Astrocyte of the spinal cord (primary cell): ENCODE measurements at places on chromosomes 4 and X.
A peak's percentile ranks its signal among the peaks of the same experiment; 100 is the strongest.

- no peak for DNase-seq
Observed at GRCh38 chr4:1593458-1593857, 90.7 kb downstream of the FAM53A start.

DNA sequence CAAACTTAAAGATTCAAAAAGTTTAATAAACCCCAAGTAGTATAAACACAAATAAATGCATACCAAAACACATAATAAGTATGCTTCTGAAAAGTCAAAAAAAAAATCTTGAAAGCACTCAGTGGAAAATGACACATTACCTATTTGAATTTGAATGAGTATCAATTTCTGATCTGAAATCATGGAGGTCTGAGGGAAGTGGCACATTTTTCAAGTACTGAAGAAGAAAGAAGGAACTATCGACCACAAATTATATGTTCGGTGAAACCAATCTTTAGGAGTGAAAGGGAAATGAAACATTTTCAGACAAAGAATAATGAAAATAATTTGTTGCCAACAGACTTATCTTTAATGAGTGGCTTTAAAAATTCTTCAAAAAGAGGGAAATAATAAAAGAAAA, 12.1 kb upstream of the F9 start:
- no peak for DNase-seq

- DNase-seq, result no peak
Observed at GRCh38 chr4:108589961-108590360, 30.4 kb upstream of the RPL34 start.

DNA sequence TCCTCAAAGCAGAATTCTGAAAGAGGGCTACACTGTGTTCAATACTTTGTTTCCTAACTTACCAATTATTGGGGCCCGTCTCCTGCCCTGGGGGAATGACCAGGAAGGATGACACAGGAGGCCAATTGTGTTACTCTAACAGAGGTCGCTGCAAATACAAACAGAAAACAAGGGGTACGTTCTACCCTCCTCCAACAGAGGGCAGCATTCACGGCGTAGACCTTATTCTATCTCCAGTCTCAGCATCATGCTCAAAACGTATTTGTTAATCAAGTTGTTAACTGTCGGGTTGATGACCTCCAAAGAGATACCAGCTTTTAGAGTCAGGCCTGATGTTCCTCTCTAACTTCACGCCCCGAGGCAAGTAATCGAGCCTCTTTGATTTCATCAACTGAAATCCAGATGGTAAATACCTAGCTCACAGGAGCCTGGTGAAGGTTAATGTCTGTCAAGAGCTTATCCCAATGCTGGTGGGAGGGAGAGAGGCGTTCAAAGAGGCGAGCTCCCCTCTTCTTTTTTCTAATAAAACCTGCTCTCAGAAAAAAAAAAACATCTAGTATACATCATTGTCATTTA, 181.0 kb upstream of the KCNIP4 start:
- DNase-seq, result peak; percentile 32

- DNase-seq, result no peak
Observed at GRCh38 chr4:183830438-183830985, 74.6 kb upstream of the STOX2 start.

DNA sequence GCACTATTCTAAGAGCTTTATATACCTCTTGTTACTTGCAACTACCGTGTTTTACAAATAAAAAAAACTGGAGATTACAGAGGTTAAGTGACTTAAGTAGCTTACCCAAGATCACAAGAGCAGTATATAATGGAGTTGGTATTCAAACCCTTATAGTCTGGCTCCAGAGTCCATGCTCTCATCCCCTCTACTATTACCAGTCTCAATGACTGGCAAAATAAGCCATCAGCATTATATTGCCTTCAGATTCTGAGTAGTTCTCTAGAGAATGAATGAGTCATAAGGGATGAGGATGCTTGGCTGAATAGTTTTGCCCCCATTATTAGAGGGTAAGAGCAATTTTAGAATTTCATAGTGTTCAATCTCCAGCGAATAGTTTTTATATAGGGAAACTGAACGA, 170.1 kb upstream of the ATOH1 start:
- DNase-seq, result no peak

GRCh38 chr4:10140866-10141759, 24.5 kb upstream of the WDR1 start:
- DNase-seq, result no peak
